ENCODE measurements at places on chromosomes 2 and 18.
A peak's percentile ranks its signal among the peaks of the same experiment; 100 is the strongest.

DNA sequence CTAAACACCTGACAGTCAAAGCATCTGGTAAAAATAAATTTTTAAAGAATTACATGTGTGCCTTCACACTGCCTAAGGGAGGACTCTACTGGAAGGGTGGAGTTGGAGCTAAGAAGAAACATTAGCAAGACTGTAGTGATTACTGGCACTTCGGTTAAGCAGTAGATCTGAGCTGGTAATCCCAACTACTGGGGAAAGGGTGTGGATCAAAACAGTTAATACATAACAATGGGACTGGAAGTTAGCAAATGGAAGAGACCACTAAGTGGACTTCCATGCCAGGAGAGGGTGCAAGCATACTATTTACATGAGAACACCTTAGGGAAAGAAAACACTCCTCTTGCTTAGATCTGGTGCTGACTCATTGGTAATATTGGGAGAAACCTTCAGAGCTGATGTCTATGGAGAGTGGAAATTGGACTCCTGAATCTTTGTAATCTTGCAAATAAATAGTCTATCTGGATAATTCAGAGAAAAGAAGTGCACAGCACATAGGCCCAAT lies 519.6 kb upstream of the LINC00305 start:
- DNase-seq = no peak

DNA sequence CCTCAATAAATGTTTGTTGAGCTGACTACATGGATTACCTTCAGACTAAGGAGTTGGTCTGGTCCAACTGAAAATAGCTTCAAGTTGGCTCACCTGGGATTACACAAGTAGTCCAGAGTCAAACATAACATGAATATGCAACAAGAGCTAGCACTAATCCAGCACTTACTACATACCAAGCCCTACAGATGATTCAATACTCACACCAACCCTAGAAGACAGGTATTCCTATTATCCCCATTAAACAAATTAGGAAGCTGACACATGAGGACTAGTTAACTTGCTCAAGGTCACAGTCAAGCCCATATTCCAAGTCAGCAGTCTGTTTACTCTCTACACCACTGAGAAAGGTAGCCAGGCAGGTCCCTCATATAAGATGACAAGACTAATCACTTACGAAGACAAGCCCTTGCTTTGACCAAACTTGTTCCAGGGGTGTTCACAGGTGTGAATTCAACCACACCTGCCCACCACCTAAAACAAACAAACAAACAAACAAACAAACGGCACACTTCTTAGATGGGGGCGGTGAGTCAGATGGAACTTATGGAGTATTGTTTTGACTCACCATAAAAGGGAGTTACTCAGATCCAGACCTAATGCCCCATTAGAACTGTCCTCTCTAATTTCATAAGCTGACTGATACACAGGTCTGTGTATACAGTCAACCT lies 29.1 kb downstream of the TMEM131 start:
- no peak for DNase-seq

DNA sequence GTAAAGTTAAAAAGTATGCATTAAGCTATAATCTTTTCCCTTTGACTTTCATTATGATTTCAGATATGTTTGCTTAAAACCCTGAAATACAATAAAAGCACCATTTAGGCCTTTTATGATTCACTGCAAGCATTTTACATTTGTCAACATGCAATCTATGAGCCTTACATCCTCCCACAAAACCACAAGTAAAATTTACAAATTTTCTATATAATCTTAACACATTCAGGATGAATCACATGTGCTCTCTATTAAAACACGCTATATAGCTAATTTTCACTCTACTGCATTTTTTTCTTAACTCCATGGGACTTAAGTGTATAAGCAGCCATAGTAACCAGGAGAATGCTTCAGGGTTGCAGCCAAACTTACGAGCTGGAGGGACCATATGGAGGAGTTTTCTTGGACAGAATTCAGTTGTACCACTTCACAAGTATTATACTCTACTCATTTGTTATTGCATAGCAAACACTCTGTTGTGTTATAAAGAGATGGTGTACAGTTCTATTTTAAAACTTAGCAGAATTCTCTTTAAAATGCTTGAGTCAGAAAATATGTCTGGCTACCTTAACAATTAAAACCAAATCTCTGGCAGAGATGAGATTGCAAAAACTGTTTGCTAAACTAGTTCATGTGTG lies 293.2 kb downstream of the ALK start:
- DNase-seq = no peak

- DNase-seq = no peak
Measured at GRCh38 chr2:75589391-75590105, 28.8 kb upstream of the EVA1A start.

- DNase-seq = no peak
Measured at GRCh38 chr2:197234671-197235191, 75.8 kb downstream of the ANKRD44 start.

DNA sequence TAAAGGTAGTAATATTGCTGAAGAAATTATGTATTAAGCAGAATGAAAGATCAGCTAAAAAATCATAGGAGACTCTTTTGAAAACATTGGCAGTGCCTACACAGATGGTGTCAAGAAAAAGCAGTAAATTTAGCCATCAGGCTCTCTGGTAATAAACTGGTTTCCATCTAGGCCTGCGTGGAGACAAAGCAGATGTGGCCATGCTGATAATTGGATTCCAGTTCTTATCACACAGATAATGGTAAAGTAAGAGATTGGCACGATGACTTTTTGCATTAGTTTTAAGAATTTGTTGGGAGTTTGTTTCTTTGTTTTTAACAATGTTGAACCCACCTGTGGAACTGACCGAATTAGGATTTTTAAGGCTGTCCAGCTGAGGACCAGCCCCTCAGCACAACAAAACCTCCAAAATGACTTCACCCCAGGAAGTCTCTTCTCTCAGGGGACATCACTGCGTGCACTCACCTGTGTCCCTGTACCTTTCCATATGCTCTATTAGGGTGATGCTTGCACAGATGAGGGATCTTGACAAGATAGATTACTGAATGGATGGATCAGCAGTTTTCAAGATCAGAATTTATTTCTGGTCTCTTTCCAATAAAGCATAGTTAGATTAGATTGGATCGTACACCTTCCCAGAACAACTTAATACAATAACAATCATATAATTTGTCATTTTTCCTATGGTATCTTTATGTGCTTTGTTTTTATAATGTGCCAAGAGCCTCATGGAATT lies 69.1 kb upstream of the DNAJC10 start:
- DNase-seq = no peak

- no peak for DNase-seq
Measured at GRCh38 chr2:238786792-238787490, 60.9 kb upstream of the TWIST2 start.

- DNase-seq = no peak
Measured at GRCh38 chr2:10363861-10364610, 61.3 kb downstream of the HPCAL1 start.

DNA sequence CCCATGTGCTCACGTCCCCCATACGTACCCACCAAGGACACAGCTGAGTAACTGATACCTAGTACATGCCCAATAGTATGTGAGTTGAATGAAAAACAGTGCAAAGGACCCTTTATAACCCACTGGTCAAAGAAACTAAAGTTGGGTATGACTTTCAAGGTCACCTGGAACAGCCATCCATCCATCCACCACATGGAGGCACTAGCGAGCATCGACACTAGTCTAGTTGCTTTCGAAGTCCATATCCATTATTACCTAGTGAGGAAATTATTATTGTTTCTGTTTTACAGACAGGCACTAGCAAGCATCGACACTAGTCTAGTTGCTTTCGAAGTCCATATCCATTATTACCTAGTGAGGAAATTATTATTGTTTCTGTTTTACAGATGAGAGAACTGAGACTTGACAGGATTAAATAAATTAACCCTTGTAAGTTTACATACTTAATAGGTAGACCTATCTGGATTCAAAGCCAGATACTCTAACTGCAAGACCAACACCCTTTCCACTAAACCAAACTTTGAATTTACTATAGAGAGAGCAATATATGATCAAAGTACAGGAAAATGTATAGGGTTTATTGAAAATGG lies 233.7 kb downstream of the METTL4 start:
- peak; percentile 41 for DNase-seq

DNA sequence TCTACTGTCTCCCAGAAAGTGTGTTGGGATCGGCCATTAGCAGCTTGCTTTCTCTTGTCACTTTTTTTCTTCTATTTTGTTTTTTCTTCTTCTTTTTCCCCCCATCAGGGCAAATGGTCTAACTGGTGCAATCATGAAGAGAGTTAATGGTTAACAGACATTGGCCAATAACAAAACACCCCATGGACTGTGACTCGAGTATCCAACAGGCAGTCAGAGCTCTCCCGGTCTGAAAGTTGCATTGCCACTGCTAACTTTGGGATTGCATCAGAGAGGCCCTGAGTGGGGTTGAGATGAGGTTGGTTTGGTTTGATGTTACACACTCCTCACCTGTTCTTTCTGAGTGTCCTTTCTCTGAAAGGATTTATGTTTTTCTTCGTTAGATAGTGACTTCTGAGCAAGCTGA lies 12.9 kb upstream of the SNORC start:
- DNase-seq = no peak

- DNase-seq = no peak
Measured at GRCh38 chr2:96873651-96874096, 3.8 kb upstream of the SEMA4C start.

- no peak for DNase-seq
Measured at GRCh38 chr18:46894124-46894523, 23.2 kb downstream of the PIAS2 start.

DNA sequence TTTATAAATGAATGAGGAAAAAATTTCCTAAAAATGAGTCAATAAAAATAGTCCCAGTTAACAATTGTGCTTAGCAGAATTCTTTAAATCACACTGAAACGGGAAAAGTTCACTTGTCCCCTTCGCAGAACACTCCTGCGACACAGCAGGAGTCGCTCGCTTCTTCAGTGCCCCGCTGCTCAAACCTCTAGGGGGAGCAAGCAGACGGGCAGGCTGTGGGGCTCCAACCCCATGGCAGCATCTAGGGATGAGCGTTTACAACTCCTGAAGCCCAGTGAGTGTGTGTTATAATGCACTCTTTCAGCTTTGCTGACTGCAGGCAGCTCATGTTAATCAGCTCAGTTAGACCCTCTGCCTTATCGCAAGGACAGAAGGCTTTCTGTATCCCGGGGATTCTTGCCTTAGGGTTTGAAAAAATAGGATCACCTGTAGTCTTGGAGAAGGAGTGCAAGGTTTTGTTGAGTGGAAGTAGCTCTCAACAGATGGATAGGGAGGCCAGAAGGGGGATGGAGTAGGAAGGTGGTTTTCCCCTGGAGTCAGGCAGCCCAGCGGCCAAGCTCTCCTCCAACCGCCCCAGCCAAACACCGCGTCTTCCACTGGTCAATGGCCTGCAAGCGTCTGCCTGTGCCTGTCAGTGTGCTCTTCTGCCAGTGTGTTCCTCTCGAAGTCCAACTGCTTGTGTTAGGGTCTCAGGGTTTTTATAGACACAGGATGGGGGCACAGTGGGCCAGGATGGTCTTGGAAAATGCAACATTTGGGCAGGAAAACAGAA lies 1977.7 kb upstream of the LRRTM1 start:
- no peak for DNase-seq

GRCh38 chr2:200007306-200007705 lies 51.9 kb downstream of the MAIP1 start:
- DNase-seq = no peak

DNA sequence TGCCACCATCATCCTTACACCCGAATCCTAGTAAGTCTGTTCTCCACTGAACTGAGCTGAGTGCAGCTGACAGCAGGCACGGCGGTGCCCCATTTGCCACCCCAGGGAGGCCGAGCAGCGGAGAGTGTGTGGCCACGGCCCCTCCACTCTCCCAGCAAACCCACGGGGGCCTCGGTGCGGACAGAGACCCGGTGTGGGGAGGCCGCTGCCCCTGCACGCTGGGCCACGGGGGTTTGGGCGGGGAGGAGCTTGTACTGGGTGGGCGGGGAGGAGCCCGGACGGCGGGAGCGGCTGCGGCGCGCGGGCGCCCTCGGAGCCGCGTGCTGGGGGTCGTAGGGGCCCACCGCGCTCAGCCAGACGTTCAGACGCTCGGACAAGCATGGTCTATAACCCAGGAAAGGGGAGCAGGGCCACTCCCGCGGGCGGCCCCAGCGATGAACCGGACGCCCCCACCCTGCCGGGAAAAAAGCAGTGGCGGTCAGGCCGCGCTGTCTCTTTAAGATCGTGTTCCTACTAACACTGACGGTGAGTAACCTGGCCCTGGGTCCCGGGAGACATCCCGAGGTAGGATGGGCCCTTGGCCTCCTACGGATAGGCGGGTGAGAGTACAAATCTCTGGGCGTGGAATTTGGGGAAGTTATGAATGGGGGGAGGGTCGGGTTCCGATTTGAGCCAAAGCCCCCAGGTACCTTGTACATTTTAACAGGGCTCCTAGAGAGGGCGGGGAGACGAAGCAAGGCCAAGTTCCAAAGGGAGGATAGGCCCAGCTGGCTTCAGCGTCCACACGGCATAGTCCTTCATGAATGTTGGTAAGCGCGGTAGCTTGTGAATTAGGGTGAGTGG lies at the start of gene ITPRIPL1:
ITPRIPL1 (plus strand) TSS at position 277 of the 843 bp plus-strand sequence; CDS start at position 800, 523 bp downstream.
- peak; percentile 13 for DNase-seq

DNA sequence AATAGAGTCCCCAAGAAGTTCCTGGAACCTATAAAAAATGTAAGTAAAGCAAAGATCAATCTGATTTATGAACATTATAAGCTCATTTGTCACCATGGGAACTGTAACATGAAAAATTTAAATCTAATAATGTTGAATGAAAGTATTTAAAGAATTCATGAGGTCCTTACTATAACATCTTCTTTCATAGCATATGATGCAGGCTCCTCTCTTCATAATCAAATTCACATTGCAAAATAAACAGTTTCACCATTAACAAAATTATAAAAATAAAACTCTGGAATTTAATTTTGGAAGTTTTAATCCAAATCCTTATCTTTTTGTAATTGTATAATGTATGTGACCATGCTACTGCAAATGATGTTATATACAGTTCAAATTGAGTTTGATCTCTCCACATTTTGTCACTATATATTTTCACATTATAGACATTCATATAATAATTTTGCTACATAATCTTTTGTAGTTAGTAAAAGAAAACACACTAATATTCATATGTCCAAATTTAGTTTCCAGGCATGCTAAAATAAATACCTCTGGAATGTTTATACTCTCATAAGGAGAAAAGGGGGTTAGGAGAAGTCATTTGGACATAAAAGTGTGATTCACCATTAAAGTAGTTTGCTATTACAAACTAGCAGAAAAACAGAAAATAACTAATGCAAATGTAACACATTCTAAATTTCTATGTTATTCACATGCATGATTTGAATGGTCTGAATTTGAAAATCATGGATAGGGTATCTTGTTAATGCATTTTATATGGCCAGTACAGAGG lies 954.1 kb downstream of the DSC3 start:
- no peak for DNase-seq

DNA sequence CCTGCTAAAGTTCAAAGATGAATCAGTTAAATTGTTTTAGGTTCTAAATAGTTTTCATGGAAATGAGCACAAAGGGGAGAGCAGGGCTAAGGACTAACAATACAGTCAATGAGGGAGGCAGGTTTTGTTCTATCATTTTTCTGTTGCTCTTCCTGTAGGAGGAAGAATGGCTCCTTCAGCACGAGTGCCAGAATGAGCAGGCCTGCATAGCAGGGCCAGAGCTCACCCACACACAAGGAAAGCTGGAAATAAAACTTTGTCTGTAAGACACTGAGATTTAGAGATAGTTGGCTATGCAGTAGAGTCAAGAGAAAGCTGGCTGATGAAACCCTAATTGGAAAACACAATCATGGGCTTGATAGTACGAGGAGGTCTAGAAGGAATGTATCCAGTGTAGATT lies 313.3 kb downstream of the MBD2 start:
- DNase-seq = no peak

Data from CD4-positive, alpha-beta T cell treated with Interleukin-15 for 4 hours (primary cell).